ENCODE measurements at places on chromosomes 7 and 10.

GRCh38 chr7:28350662-28351061, 61.7 kb upstream of the CREB5 start:
- DNase-seq: no peak

DNA sequence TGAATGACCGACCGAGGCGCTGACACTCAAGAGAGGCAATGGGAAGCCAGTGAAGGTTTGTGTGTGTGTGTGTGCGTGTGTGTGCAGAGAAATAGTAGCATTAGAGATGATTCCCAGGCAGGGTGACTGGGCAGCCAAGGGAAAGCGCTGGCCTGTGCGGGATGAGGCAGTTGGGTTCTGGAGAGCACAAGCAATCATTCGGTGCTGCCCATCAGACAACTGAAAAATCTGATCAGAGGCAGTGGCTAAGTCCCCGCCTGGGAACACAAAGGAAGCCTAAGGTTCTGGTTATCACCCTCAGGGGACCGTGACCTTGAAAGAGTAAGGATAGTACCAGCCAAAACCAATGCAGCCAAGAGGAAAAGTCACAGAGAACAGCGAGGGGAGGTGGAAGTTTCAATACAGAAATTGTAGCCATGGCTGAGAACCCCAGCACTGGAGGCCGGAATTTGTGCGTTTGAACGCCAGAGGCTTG, 868 bp upstream of the PDCD4 start:
- no peak for DNase-seq

DNA sequence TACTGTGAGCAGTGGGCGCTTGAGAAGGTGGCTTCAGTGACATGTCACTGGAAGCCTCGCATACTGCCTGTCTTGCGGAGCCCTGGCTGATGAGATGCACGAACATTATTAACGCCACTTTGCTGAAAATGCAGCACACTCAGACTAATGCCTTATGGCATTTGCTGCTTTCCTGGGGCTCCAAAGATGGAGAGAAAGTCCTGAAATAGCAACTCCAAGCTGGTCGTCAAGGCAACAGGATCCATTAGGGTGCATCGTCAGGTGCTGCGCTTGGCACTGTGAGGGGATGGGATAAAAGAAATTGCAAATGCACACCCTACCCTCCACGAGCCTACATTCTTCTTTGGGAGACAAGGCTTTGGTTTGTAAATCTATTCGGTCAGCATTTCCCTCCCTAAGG, 592.5 kb downstream of the TYW1 start:
- DNase-seq: no peak

DNA sequence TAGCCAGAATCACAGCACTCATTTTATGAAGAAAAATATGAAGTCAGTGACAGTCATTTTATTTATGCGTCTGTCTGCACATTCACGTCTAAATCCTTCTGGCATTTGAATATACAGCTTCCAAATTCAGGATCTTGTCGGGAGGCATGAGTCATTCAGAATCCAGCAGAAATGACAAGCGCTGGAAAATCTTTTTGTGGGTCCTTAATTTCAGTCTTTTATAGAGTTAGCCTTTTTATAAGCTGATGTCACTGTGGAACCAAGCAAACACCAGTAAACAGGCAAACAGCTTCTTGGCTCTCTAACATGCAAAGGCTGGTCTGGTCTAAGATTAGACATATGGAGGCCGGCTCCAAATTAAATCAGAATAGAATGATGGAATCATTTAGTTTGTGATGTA, 388.2 kb upstream of the TEX47 start:
- DNase-seq: no peak

DNA sequence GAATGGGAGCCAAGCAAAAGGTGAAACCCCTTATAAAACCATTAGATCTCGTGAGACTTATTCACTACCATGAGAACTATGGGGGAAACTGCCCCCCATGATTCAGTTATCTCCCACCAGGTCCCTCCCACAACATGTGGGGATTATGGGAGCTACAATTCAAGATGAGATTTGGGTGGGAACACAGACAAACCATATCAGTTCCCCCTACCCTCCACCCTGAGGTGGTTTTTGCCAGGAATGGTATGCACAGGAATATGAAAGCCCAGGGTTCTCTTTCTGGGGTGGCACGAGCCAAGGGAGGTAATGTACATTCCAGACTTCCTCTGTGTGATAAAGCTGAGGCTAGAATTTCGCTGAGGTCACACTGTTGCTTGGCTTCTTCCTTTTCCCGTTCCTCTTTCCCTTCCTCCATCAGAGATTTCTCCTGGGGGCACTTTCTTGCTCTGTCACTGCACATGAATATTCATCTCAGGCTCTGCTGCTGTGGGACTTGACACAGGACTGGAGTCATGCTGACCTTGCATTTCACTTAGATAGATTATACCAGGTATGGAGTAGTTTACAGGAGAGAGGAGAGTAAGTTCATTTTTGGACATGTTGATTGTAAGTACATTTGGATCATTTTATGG, 347.0 kb upstream of the MTPN start:
- DNase-seq: no peak

- no peak for DNase-seq
Observed at GRCh38 chr10:71214641-71215559, 2.5 kb downstream of the UNC5B start.

DNA sequence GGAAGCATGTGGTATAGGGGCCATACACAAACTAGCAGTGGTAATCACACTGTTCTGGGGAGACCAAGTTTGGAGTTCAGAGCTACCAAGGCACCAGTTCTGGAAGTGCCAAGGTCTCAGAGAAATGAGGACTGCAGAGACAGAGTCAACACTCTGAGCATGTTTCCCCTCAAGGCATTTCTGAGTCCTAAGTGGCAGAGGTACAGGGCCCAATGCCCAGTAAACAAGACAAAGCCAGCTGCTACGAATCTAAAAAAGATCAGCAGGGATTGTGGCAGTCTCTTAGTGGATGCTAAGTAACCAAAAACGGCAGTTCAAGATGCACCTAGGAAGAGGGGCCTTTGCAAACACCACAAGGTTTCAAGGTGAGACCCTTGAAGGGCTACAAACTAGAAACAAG, 271.9 kb downstream of the TNS3 start:
- DNase-seq: no peak

DNA sequence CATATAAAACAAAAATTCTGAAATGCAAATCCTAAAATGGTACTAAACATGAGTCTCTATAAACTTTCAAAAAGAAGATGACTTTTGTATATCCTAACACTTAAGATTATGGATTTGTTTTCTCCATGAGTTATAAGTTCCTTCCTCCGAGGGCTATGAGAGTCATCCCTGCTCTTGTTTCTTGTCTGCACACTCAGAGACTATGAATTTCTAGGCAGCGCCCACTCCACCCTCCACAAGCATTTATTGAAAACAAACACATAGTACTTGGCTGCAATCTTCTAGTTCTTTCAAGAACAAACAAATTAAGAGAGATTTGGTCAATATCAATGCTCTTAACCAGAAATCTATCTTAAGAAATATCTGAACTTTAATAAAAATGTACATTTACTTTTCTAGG, 211.7 kb downstream of the DKK1 start:
- DNase-seq: no peak

DNA sequence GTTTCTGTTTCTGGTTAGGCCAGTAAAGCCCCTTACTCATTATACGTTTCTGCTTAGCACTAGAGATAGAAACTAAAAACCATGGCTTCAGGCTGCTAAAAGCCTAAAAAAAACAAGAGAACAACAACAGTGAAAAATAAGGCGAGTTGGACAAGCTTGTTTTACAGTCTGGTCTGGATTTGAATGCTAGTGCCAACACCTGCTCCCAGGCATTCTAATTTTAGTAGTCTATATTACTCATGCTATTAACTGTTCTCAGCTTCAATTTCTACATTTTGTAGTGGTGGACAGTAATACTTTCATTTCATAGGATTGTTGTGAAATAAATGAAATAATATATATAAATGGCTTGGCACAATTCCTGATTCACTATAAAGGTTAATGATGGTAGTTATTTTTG, 108.5 kb downstream of the HBP1 start:
- no peak for DNase-seq

- DNase-seq: no peak
Observed at GRCh38 chr7:118005026-118005425, 131.8 kb upstream of the CTTNBP2 start.

GRCh38 chr7:28570113-28570969, 158.0 kb downstream of the CREB5 start:
- DNase-seq: no peak

DNA sequence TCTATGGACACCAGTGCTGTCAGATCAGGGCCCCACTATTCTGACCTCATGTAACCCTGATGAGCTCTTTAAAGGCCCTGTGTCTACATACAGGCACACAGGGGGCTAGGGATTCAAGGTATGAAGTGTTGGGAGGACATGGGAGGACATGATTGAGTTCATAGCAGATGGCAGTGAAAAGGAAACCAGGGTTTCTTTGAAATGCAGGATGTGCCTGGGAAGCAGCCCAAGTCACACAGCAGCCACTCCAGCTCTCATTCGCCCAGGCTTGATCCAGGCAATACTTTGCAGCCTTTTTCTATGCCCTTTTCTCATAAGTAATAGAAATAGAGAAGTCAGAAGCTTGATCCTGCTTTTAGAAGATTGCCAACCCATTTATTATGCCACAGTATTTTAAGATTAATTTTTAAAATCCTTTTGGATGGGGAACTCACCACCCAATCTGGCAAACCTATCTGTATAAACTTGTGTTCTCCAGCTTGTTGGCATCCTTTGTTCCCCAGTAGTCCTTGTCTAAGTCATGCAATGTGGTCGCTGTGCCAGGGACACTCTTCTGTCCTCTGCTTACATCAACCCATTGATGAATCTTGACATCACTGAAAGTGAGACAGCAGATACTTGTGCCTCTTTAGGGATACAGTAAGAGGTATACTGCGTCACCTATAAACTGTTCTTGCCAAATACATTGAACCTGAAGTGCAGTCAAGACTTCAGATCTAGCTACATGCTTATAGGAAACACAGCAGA, 95.0 kb downstream of the TAF3 start:
- no peak for DNase-seq

- DNase-seq: peak; percentile 58
Observed at GRCh38 chr7:130896898-130897514, 163.0 kb upstream of the KLF14 start.

DNA sequence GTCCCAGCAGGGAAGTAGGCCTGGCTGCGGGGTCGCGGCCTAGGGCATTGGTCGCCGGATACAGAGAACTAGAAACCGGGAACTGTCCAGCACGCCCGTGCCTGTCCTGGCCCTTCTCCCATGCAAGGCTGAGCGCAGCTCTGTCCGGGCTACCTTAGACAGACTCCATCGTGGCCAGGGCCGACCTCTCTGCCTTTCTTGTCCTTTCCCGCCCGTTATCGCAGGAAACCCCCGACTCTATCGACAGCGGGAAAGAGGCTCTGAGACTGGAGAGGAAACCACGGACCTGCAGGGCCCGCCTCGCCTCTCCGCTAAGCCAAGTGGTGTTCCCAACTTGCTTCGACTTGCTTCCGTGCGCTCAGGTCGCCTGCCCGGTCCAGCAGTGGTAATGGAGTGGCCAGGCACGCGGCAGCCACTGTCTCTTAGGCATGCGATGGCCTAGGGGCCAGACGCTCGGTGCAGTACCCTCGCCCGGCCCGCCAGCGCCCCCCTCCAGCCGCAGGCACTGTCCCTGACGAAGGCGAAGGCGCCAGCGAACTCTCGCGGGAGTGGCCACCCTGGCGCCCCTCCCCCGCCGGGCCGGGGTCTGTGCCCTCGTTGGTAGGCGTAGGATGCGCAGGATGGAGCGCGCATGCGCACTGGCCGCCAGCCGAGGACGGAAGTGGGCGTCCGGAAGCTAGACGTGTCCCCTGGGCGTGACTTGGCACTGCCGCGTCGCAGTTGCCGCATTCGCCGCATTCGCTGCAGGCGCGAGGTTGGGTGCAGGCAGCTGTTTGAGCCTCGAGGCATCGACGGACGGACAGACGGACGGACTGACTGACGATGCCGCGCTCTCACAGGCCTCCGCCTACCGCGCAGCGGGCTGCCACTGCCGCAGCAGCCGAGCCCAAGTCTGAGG, 54.4 kb downstream of the MCMBP start:
- DNase-seq: no peak

DNA sequence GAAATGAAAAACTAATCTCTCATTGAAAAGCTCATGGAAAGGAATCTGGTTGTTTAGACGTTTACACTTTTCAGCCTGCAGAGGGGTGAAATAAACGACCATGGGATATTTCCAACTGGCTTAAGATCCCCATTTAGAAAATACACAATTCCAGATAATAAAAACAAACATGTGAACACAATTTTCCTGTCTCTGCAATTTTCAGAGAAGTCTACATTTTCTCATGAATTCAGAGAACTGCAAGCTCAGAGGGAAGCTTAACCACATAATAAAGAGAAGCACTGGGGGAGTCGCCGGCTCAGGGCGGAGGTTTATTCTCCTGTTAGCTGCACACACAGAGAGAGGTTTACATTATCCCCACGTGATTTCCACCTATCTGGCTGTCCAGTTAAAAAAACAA, 215.2 kb downstream of the FANK1 start:
- no peak for DNase-seq

- DNase-seq: no peak
Observed at GRCh38 chr7:12729112-12729511, 41.7 kb downstream of the ARL4A start.

DNA sequence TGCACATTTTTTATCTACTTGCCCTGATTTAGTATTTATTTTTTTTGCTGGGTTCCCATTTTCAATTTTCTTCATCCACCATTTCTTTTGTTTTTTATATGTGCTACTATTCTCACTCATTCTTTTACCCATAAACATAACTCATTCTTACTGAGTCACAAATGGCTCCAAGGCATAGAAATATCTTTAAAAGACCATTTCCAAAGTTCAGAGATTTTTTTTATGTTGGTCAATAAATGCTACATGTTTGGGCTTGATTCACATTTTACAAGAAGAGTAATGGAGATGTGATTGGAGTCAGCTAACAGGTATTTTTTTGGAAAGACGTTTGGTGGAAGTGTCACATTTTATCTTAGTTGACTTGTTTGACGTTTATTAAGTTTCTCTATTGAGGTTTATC, 1303.2 kb upstream of the LRRTM3 start:
- DNase-seq: no peak

DNA sequence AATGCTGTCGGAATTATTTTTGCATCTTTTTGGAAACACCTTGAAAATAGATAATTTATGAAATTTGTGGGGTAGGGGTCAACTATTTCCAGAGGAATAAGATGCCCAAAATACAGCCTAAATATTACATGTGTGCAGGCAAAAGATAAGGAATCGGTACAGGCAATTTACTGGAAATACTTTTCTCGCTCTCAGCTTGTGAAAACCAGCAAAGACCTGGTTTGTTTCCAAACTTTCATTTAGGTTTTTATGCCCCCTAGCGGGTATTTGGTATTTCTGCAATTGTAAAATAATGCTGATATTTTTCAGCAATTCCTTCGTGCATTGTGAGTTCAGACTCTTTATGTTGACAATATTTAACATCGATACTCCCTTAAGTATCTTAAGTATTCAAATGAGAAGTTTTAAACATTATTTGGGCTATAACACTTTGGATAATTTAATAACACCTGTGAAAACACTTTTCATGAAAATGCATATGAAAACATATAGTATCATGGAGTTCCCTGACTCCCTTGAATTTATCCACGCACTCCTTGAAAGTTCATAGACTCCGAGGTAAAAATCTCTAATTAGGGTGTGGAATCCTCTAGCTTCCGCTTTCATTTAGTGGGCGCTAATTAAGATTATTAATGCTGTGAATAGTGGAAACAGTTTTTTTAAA, 132.4 kb downstream of the TSPAN12 start:
- DNase-seq: no peak

- no peak for DNase-seq
Observed at GRCh38 chr7:98357751-98358161, 43.1 kb downstream of the BAIAP2L1 start.

Data from activated T-cell treated with anti-CD3 and anti-CD28 coated beads for 1 hour (primary cell).